Sigmoid colon (tissue), 7 donors: ENCODE measurements at places on chromosomes 6 and 20. TPM values are rescaled to one million over a fixed set of nuclear protein-coding genes. Genes with fewer than 3 reads are reported as not detected.
A peak's percentile ranks its signal among the peaks of the same experiment; 100 is the strongest.

Gene ADTRP
- total RNA-seq = 0.36 TPM

GRCh38 chr20:58945965-58946631 lies 35.0 kb upstream of the NELFCD start:
- DNase-seq = no peak

Gene SLC17A9
- total RNA-seq = 3.8 TPM

DNA sequence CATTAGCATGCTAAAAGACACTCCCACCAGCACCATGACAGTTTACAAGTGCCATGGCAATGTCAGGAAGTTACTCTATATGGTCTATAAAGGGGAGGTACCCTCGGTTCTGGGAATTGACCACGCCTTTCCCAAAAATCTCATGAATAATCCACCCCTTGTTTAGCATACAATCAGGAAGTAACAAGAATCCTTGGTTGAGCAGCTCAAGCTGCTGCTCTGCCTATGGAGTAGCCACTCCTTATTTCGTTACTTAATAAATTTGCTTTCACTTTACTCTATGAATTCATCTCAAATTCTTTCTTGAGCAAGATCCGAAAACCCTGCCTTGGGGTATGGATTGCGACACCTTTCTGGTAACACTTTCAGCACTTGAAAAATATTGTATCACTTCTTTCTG lies 243.0 kb downstream of the BMP2 start:
- DNase-seq = no peak

Gene PI3
- not detected for total RNA-seq

Gene C20orf141
- not detected for total RNA-seq

DNA sequence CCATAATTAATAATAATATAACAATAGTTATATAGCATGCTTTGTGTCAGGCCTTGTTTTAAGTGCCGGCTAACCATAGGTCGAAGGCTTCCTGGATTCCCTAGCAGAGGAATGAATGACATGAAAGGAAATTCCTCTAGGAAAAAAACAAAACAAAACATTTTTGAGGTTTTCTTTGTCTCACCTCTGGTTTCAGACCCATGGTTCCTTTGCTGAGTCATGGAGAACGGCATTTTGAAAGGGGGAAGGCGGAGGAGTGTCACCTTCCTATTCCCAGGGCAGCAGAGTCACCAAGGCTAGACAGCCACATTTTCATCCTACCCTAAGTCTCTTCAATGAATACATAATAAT lies 25.3 kb upstream of the CCND3 start:
- peak; percentile 2 for DNase-seq

GRCh38 chr6:109055771-109056235 lies 38.8 kb downstream of the SESN1 start:
- no peak for DNase-seq

DNA sequence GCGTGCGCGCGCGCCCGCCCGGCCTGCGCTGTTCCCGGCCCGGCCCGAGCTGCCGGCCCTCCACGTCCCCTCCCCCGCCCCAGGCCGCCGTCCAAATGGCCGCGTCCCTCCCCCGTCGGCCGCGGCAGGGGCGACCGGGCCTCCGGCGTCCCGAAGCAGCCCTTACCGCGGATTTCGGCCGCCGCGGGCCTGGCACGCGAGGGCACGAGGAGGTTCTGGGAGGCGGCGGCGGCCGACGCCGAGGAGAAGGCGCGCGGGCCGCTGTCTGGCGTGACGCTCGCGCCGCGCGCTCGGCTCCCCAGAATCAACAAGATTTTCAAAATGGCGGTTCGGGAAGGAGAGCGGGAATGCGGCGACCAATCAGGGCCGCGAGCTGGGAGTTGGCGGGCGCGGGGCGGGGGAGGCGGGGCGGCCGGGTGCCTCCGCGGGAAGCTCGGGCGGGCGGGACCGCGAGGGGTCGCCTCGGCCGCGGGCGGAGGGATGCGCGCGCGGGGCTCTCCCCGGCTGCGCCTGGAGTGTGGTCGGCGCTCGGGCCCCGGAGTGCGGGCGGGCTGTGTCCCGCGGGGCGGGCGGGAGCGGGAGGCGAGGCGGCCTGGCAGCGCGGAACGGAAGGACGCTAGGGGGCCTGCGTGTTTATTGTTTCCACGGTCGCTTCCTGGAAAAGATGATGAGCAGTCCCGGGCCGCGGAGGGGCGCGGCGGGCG lies at the start of gene DEK:
Gene DEK (minus strand): TSS at position 312 of the 704 bp plus-strand sequence. CDS start 543 bp downstream, outside the sequence.
- DNase-seq = peak; percentile 94

Gene GPR6
- total RNA-seq = not detected

Gene KCNK5
- 6.1 TPM for total RNA-seq

Gene IPCEF1
- total RNA-seq = 0.71 TPM

GRCh38 chr6:149277621-149278020 lies 39.9 kb upstream of the TAB2 start:
- DNase-seq = no peak

- DNase-seq = no peak
These were observed 174.9 kb upstream of the GGTLC1 start for GRCh38 chr20:24163506-24163905.

DNA sequence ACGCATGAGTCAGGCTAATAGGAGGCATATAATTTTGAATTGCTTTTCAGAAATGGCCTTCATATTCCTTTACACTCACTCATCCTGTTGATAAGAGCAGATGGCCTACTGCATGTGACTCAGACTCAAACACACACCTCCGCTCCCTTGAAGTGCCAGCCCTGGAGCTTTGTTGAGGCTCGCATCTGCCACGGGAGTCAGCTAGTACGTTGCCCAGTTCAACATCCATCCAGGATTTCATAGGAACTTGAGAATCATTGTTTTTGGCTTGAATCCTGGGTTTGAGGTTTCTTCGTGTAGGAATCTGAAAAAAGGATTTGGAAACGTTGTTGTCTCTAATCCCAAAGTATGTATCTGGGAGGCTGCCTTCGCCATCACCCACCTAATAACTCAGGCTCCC lies 87.4 kb upstream of the JAG1 start:
- no peak for DNase-seq

Gene BANF2
- not detected for total RNA-seq

GRCh38 chr20:57920971-57921370 lies 211.2 kb upstream of the PMEPA1 start:
- DNase-seq = no peak

Gene ZNF334
- 6.6 TPM for total RNA-seq

Gene HNF4A
- 1.1 TPM for total RNA-seq

DNA sequence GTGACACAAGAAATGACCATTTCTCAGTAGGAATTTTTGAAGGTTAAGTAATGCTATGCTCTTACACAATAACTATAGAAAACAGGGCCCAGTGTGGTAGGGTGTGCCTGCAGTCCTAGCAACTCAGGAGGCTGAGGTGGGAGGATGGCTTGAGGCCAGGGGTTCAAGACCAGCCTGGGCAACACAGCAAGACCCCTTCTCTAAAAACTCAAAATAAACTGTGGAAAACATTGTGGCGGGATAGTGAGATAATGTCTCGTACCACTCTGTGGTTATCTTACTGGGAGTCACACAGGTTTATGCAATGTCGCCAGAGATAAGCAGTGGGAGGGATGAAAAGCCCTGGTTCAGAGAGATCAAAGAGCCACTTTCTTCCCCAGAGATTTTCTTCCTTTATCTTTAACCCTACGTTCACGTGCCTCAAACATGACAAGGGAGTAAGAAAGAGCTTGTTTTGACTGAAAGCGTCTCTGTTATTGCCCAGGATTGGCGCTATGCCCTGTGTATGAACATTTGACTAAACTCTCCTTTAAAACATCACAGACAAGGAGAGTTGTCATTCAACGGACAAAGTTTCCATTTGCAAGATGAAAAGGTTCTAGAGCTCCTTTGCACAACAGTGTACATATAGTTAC lies 13.9 kb downstream of the GCM1 start:
- DNase-seq = no peak

GRCh38 chr6:81933608-81934051 lies 181.1 kb upstream of the TENT5A start:
- DNase-seq = no peak

DNA sequence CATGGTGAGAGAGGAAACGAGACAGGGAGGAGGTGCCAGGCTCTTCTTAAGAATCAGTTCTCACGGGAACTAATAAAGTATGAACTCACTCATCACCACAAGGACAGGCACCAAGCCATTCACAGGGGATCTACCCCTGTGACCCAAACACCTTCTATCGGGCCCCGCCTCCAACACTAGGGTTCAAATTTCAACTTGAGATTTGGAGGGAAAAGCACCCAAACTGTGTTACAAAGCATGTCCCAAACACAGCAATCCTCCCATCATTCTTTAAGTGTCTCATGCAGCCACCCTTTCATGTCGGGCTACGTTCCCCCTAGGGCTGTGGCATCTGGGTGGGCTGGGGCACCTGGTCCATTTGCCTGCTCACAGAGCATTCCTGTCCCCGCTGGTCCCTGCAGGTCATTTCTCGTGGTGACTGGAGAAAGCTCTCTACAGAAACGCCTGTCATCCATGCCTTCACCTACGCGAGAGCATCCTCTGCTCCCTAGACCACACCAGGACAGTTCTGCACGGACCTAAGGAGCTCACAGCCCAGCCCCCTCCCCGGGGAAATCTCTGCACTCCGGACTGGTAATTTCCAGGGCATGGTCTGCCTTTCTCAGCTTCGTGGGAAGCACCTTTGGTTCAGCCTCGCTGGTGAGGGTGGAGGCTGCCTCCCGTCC lies 79.6 kb downstream of the TTLL2 start:
- no peak for DNase-seq

GRCh38 chr20:12528104-12528503 lies 480.7 kb upstream of the SPTLC3 start:
- no peak for DNase-seq

GRCh38 chr20:444117-444516 lies 18.2 kb downstream of the TBC1D20 start:
- no peak for DNase-seq

DNA sequence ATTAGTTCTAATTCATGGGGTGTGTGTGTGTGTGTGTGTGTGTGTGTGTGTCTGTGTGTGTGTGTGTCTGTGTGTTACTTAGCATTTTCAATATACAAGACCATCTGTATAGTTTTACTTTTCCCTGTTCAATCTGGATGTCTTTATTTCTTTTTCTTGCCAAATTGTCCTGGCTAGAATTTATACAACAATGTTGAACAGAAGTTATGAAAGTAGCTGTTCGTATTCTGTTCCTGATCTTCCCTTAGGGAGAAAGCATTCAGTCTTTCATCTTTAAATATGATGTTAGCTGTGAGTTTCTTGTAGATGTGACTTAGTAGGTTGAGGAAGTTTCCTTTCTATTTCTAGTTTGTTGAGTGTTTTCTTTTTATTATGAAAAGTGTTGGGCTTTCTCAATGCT lies 334.7 kb upstream of the RNF24 start:
- no peak for DNase-seq

DNA sequence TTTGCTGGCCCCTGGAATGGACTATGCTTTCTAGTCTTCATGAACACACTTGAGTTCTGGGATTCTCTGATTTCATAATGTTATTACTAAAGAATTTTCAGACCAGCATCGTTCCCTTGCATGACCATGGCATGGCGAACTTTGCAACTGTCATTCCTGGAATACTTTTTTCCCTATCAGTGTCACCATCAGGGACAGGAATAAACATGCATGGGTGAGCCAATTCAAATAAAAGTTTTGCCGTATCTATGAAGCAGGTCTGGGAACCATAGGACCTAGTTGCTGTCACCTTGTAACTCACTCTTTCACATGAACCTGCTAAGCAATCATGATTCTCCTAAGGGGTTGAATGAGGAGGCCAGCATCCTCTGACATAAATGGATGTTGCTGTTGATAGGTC lies 68.2 kb upstream of the AGPAT4 start:
- no peak for DNase-seq

- DNase-seq = peak; percentile 81
These were observed 1.1 kb downstream of the SOX4 start for GRCh38 chr6:21594416-21595281.

- no peak for DNase-seq
These were observed 100.8 kb upstream of the CITED2 start for GRCh38 chr6:139475241-139475640.

DNA sequence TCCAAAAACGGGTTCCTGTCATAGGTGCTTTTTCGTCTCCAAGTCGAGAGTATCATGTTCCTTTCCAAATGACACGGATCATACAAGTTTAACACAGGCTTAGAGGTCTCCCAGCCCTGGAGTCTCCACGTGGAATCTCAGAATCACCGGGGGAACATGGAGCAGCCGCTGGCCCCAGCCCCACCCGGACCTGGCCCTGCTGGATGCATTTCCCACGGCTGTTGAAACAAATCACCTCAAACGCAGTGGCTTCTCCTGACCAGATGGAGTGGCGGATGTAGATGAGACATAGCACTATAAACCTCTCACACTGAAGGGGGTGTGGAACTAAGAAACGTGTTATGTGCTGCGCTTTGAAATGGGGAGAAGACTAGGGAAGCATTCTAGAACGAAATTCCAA lies 70.0 kb upstream of the FRMD1 start:
- DNase-seq = peak; percentile 40

- no peak for DNase-seq
These were observed 46.8 kb upstream of the INSM1 start for GRCh38 chr20:20321134-20321533.

DNA sequence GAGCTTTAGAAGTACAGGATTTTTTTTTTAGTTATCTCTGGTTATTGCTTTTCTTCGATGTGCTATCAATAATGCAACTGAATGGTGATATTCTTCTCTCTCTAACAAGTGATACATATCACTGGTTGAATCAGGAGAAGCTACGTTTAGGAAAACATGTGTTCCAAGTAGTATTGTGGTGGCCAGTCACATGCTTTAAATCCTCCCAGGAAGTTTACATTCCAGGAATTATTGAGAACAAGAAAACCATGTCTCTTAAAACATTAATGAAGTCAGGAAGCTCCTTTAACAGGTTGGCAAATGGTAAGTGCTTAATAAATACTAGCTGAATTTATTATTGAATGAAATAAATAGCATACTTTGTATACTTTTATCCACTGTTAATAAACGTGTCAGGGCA lies 371.1 kb downstream of the BCKDHB start:
- no peak for DNase-seq

DNA sequence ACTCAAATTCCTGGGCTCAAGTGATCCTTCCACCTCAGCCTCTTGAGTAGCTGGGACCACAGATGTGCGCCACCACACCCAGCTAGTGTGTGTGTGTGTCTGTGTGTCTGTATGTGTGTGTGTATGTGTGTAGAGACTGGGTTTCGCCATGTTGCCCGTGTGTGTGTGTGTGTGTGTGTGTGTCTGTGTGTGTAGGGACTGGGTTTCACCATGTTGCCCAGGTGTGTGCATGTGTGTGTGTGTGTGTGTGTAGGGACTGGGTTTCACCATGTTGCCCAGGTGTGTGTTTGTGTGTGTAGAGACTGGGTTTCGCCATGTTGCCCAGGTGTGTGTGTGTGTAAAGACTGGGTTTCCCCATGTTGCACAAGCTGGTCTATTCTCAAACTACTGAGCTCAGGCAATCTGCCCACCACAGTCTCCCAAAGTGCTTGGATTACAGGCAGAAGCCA lies 28.3 kb downstream of the CDK5RAP1 start:
- no peak for DNase-seq

Gene C6orf132
- total RNA-seq = 0.33 TPM

GRCh38 chr6:80165143-80165542 lies 58.7 kb downstream of the BCKDHB start:
- no peak for DNase-seq

Gene MEP1A
- total RNA-seq = 0.36 TPM

GRCh38 chr6:71983131-71983530 lies 96.8 kb downstream of the RIMS1 start:
- DNase-seq = no peak

Gene OPN5
- total RNA-seq = not detected

- DNase-seq = no peak
These were observed 292.0 kb upstream of the RUNX2 start for GRCh38 chr6:45036103-45036502.

Gene GPX5
- not detected for total RNA-seq
